Stomach (tissue), 19 donors: ENCODE measurements at places on chromosomes 2 and 18.

DNA sequence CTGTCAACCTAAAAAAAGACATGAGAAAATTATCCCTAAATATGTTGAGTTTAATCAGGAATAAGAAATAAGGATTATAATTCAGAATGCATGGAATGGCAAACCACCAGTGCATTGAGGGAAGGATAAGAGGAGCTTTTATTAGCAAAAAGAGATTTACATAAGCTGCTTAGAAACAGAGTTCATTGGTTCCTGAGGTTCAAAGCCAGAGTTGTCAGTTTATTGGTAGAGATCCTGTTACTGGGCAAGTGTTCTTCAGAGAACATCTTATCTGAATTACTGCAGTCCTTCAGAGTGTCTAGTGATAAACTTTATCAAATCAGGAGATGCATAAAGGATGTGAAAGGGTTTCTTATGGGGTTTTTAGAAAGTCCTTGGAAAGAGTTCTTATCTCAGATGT lies 76.0 kb upstream of the MEX3C start:
- no peak overlapping the region for H3K27ac ChIP-seq
- no peaks in the 10 kb centered on the region for H3K36me3 ChIP-seq
- DNase-seq: no peak
- no peak overlapping the region for H3K4me3 ChIP-seq

- DNase-seq: no peak
- no peaks in the 10 kb centered on the region for H3K4me1 ChIP-seq
- H3K4me3 ChIP-seq: no peak within 1 kb of the TSS
- no peak within 1 kb of the TSS for H3K27ac ChIP-seq
Observed at GRCh38 chr2:99255491-99256318, at the start of gene LYG2. Gene LYG2 (minus strand): TSS chr2:99255666. CDS start chr2:99254260, 1,406 bp downstream.

GRCh38 chr2:211875488-211875887 lies 663.1 kb downstream of the ERBB4 start:
- no peaks in the 10 kb centered on the region for H3K36me3 ChIP-seq
- H3K27ac ChIP-seq: no peak overlapping the region
- H3K4me3 ChIP-seq: no peak overlapping the region
- no peaks in the 10 kb centered on the region for H3K4me1 ChIP-seq
- no peaks in the 10 kb centered on the region for H3K27me3 ChIP-seq

- no peak for DNase-seq
- no peak overlapping the region for H3K4me3 ChIP-seq
- H3K27ac ChIP-seq: no peak overlapping the region
- no peaks in the 10 kb centered on the region for H3K36me3 ChIP-seq
- H3K4me1 ChIP-seq: no peaks in the 10 kb centered on the region
- no peaks in the 10 kb centered on the region for H3K27me3 ChIP-seq
Observed at GRCh38 chr2:214184461-214184860, 226.4 kb upstream of the VWC2L start.

- no peak overlapping the region for H3K27ac ChIP-seq
- no peaks in the 10 kb centered on the region for H3K36me3 ChIP-seq
- H3K4me3 ChIP-seq: no peak overlapping the region
- peaks cover 21% of the 10 kb centered on the region for H3K4me1 ChIP-seq
- DNase-seq: no peak
Observed at GRCh38 chr2:113081488-113082210, 13.9 kb downstream of the IL1F10 start.

- H3K27me3 ChIP-seq: no peaks in the 10 kb centered on the region
- no peak overlapping the region for H3K27ac ChIP-seq
- no peak overlapping the region for H3K4me3 ChIP-seq
Observed at GRCh38 chr2:108278631-108279030, 10.1 kb upstream of the SULT1C2 start.

DNA sequence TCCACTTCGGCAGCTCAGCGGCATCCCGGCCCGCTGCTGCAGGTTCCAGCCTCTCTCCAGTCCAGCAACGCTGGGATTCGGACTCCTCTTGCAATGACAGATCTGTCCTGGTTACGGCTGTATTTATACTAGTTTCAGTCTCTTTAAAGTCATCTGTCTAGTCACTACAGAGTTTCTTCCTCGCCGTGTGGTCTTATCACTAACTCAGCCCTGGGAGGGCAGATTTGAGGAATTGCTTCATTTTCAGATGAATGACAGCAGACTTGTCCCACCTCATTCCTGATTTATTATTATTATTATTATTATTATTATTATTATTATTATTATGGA lies 2.2 kb downstream of the KLHL29 start:
- no peak for DNase-seq
- H3K4me3 ChIP-seq: peak overlapping the region; percentile 85
- no peaks in the 10 kb centered on the region for H3K36me3 ChIP-seq

GRCh38 chr2:12232876-12233275 lies 483.9 kb upstream of the TRIB2 start:
- no peaks in the 10 kb centered on the region for H3K27me3 ChIP-seq
- DNase-seq: no peak
- H3K36me3 ChIP-seq: no peaks in the 10 kb centered on the region
- no peak overlapping the region for H3K4me3 ChIP-seq
- no peak overlapping the region for H3K27ac ChIP-seq

GRCh38 chr2:181004647-181005325 lies 24.4 kb downstream of the UBE2E3 start:
- no peak overlapping the region for H3K27ac ChIP-seq
- H3K4me1 ChIP-seq: peaks cover 70% of the 10 kb centered on the region
- H3K36me3 ChIP-seq: no peaks in the 10 kb centered on the region
- no peaks in the 10 kb centered on the region for H3K27me3 ChIP-seq
- peak; percentile 19 for DNase-seq

- H3K27ac ChIP-seq: no peak overlapping the region
- H3K36me3 ChIP-seq: no peaks in the 10 kb centered on the region
- H3K27me3 ChIP-seq: no peaks in the 10 kb centered on the region
- H3K4me1 ChIP-seq: peaks cover 68% of the 10 kb centered on the region
- H3K4me3 ChIP-seq: no peak overlapping the region
Observed at GRCh38 chr18:58860747-58861231, 3.9 kb upstream of the ZNF532 start.

DNA sequence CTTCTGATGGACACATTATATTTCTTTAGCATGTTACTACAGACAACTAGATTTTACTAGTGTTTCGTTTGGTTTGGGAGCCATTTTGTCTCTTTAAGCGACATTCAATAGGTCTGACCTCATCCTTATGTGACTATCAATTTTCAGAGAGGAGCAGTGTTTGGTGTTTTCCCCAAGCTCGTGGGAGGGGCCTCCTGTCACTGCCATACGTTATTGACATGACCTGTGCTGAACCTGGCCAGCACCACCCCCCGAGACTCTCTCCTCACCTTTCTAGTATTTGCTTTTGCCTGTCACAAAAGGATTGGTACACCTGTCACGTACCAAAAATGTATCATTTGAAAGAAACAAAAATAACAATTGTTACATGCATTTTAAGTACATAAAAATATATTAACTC lies 69.3 kb downstream of the PSMG2 start:
- H3K27ac ChIP-seq: no peak overlapping the region
- H3K36me3 ChIP-seq: no peaks in the 10 kb centered on the region
- H3K4me3 ChIP-seq: no peak overlapping the region
- H3K27me3 ChIP-seq: no peaks in the 10 kb centered on the region
- no peak for DNase-seq

- H3K4me3 ChIP-seq: no peak overlapping the region
- no peaks in the 10 kb centered on the region for H3K4me1 ChIP-seq
- no peaks in the 10 kb centered on the region for H3K27me3 ChIP-seq
- H3K27ac ChIP-seq: no peak overlapping the region
- no peak for DNase-seq
Observed at GRCh38 chr2:206115026-206115578, 29.1 kb upstream of the INO80D start.
